NCI-H1930 (cell line): ENCODE measurements at places on chromosomes 13 and 19.

DNA sequence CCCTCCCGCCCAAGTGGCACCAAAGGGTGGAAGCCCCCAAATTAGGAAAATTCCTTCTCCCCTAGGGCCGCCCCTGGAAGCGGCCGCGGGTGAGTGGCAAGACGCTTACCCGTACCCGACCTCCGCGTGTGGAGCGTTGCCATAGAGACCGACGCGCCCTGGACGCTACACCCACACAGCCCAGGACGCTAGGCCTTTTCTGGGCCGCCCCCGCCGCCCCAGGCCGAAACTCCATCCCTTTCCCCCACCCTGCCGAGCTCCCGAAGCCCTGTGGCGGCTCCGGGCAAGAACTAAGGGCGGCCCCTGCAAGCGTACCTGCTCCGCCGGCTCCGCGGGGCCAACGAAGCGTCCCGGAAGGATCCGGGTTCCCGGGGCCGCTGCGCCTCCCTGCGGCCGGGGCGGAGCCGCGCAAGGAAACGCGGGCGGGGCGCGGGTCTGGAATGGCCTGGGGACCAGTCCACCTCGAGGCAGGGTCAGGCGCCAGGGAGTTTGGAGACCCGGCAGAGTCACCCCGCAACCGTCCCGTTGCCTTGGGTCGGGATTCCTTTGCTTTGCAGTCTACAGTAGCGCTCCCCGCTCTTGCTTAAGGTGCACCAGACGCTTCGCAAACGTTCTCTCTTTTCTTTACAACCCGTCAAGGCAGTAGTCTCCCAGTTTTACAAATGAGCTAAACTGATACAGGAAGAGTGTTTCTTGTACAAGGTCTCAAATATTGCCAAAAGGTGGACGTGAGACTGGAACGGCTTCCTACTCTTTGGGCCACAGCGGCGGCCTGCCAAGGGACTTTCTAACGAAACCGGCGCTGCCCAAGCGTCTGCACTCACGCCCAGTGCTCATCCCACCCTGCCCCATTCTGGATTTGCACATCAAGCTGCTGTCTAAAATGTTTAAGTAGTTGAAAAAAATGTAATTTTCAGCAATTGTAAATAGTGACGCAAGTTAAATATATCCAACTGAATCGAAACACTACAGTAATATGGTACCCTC, at the start of gene NEK5:
TSS of gene NEK5 (minus strand) at position 360 of the 987 bp plus-strand sequence. CDS start 1,591 bp downstream, outside the sequence.
- DNase-seq: peak; percentile 79

DNA sequence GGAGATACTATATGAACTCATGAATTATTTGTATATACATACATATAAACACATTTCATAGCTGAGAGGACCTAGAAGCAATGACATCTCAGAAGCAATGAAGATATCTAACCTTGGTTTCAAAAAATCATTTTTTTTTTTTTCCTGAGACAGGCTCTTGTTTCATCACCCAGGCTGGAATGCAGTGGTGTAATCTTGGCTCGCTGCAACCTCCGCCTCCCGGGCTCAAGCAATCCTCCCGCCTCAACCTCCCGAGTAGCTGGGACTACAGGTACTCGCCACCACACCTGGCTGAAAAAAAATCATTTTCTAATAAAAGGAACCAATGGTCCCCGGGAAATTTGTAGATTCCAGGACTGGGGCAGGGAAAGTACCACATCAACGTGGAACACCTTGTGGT, 4.0 kb downstream of the ZNF565 start:
- DNase-seq: no peak

- no peak for DNase-seq
Measured at GRCh38 chr13:114211446-114212157, 23.1 kb upstream of the CDC16 start.

GRCh38 chr19:2424686-2425621, 2.4 kb downstream of the TIMM13 start:
- no peak for DNase-seq

DNA sequence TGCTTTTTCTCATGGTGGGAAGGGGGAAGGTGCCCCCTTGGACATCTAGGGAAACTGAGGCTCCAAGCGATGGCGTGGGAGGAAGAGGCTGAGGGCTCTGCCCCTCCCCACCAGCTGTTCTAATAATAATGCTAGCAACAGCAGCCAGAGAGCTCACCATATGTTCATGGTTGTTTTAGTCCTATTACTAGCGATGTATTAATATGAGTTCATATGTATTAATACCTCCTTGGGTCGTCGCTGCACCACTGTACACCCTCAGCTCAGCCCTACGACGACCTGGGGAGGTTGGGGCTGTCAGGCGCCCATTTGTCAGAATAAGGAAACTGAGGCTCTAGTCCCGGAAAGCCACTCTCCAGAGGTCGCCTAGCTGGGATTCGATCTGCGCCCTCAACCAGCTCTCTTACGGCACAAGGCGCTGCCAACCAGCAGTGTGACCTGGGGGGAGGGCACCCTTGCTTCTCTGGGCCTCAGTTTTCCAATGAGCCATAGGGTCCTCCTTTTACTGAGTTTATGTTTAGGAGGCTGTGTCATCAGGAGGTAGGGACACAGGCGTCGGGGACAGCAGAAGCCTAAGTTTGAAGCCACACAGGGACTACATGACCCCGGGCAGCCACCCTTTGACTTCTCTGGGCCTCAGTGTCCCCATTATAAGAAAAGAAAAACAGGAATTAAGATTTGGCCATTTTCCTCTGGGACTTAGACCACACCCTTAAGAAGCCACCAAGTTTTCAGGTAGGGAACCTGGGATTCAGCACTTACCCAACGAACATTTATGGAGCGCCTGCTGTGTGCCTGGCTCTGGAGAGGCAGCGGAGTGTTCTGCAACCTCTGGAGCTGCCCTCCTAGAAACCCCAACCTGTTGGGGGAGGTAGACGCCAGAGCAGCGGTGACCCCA, 664 bp downstream of the MAST3 start:
- DNase-seq: no peak

GRCh38 chr13:114174529-114174961, 4.5 kb upstream of the CFAP97D2 start:
- DNase-seq: no peak

- no peak for DNase-seq
Measured at GRCh38 chr19:48635966-48636858, 967 bp downstream of the DBP start.

GRCh38 chr13:101996954-101997353, 404.9 kb downstream of the FGF14 start:
- DNase-seq: no peak

DNA sequence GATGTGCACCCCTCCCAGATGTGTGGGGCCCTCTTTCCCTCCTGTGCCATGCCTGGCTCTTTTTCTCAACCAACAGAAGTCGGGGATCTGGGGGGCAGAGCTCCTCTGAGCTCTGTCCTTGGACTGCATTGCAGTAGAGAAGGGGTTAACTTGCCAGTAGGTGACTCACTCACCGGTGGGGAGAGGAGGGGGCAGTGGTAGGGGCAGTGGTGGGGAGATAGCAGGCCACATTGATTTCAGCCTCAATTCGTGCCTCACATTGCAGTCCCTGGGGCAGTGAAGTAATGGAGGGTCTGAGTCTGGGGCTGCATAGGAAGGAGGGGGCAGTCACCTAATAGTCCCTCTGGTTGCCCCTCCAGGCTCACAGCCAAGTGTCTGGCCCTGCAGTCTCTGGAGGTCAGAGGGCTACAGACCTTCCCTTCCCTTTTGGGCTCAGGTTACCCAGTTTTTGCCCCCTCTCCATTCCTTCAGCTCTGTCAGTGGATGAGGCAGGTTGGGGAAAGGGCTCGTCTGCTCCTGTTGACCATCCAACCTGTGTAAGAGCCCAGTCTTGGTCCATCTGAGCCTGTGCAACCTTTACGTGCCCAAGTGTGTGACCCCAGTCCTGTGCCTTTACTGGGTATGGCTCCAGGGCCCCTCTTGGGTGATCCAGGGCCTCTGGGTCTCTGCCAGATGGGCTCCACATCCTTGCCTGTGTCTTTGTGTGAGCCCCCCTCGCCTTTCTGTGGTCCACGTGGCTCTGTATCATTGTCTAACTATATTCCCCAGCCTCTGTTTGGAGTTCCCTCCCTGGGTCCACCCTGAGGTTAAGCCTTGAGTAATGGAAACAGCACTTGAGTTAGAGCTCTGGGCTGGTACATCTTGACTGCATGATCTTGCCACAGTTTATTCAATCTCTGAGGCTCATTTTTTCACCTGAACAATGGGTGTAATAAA, 13.0 kb downstream of the CIC start:
- no peak for DNase-seq

DNA sequence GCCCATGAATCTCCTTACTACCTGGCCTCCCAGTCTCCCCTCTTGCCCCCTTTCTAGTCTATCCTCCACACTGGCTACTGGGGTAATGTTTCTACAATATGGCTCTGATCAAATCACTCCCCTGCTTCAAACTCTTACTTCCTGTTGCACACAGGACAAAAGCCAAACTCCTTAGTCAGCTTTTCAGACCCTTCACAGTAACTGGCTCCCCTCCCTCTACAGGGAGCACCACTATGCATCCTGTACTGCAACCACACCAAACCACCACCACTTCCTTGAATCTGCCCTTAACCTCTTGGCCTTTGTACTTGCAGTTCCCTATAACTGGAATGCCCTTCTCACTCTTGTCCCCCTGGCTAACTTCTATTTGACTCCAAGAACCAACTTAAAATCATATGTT, 32.2 kb downstream of the DEDD2 start:
- DNase-seq: no peak

GRCh38 chr13:74253161-74253560, 119.0 kb upstream of the KLF12 start:
- no peak for DNase-seq
